ENCODE measurements at places on chromosomes 1 and 21.

DNA sequence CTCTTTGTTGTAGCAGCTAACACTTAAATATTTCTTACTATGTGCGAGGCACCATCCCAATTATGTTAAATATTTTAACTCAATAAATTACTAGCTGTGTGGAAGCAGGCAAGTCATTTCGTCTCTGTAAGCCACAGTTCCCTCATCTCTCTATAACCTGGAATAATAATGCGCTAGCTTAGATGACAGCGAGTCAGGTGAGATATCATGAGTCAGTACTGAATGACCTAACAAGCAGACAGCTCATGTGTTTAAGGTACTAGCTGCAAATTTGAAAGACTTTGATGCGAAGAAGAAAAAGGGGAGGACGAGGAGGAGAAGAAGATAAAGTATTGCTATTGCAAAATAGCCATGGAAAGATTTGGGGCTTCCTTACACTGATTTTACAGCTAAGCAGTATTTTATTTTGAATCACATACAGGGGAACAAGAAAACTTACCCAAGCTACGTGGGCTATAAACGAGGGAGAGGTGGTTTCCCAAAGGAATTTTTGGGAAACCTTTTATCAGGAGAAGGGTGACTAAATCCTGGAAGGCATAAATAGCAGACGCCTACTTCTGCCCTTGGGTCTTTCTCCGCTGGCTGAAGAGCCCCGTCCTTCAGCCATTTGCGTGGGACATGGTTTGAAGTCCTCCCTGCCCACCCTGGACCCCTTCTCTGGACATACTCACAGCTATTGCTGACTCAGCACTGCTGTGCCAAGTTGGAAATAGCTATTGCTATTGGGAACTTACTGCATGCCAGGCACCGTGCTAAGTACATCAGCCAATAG lies 8.9 kb downstream of the CITED4 start:
- no peak for DNase-seq

- DNase-seq = no peak
These were observed 8.0 kb upstream of the SVBP start for GRCh38 chr1:42825036-42825851.

DNA sequence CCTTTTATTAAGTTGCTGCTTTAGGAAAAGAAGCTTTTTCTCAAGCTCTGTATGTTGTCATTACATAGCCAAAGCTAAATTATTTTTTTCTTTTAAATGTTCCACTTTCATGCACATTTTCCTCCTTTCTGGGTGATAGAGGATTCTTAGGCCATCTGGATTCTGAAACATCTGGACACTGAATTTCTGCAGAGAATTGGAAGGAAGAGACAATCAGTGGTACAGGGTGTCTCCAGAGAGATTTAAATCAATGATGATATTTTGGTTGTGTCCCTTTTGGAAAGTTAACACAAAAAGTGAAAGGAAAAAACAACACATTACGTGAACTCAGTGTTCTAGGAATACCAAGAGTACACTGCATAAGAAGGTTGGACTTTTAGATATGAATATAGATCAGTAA lies 211.4 kb upstream of the PKN2 start:
- DNase-seq = no peak

DNA sequence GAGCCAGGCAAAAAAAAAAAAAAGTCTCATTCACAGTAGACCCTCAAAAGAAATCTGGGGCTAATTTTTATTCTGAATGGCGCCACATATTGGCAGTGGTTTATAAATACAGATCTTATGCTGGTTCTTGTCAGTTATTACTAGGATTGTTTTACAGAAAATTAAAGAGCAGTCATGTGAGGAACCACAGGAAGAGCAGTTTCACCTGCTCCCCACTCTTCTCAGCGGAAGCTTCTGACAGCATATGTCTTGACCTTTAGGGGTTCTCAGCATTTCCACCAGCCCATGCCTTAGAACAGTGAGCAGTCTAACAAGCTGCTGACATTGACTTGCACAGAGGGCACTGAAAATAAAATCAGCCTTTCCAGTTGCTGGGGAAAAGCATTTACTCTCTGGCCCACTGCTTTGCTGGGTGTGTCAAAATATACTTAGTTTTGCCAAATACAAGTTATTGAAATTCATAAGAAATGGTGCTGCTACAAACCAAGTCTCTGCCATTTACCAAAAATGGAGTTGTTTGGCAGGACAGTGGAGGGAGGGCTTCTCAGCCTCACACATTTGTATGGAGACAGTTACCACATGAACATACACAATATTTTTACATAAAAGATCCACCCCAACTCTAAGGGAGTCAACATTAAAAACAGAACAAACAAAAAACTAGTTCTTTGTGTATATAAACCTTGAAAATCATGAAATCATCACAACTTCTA lies 144.2 kb downstream of the SYT2 start:
- DNase-seq = no peak

DNA sequence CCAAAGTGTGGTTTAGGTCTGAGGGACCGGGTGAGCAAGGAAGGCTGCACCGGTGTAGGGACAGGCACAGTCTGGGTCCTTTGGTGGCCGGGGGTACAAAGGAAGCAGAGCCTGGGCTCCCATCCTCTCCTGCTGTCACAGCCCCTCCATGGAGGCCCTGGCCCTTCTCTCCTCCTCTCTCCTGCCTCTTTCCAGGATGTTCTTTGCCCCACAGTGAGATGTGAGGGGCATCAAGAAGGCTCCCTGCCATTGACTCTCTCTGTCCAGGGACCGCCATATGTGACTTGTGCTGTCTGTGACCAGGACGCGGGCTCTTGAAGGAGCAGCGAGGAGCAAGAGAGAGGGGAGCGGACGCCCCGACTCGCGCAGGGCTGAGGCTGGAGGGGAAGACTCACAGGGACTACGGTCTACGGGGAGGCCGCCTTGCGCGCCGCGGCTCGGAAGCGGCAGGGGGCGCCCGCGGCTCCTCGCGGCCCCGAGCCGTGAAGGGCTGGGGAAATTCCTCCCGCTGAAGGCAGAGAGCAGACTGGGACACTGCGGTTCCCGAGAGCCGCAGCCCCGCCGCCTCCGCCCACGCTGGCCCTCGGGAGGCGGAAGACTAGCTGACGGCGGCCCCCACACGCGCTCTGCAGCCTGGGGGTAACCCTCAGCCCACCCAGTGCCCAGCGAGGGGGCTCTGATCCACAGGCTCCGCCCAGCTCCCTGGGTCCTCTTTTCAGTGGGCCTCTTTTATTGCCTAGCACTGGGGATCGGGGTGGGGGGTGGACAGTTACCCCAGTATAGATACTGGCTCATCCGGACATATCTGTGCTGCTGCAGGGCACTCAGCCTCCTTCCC lies 40.8 kb downstream of the MAB21L3 start:
- DNase-seq = peak; percentile 40

GRCh38 chr1:100387657-100388350 lies 35.5 kb downstream of the CDC14A start:
- no peak for DNase-seq

- DNase-seq = no peak
These were observed 17.3 kb upstream of the TMEM39B start for GRCh38 chr1:32055416-32055815.

GRCh38 chr1:155007251-155007828 lies 4.7 kb downstream of the ZBTB7B start:
- DNase-seq = no peak

DNA sequence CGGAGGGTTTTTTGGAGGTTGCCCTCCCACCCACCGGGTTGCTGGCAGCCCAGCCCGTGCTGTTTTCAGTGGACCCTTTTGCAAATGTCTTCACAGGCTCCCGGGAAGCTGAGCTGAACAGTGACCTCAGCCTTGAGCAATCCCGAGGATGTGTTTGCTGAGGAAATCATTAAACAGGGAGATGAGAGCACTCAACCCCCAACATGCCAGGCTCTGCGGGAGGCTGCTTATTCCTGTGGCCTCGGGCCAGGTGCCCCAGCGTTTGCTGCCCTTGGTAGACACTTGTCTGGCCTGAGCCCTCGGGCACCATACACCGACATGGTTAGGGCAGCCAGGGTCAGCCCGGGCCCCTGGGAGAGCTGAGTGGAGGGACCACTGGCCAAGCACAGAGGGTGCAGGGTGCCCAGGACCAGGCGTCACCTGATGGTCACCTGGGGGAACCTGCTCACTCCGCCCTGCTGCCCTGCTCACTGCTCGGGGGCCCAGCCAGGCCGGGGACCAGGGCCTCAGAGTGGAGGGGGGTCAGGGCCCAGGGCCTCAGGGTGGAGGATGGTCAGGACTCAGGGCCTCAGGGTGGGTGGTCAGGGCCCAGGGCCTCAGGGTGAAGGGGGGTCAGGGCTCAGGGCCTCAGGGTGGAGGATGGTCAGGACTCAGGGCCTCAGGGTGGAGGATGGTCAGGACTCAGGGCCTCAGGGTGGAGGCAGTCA lies 42.5 kb upstream of the POFUT2 start:
- DNase-seq = no peak

- no peak for DNase-seq
These were observed 2.2 kb downstream of the MIGA1 start for GRCh38 chr1:77781683-77782082.

GRCh38 chr1:202034683-202035462 lies 24.5 kb downstream of the ELF3 start:
- no peak for DNase-seq

GRCh38 chr1:221993444-221993948 lies 251.6 kb upstream of the DUSP10 start:
- no peak for DNase-seq

Data from stimulated activated CD8-positive, alpha-beta memory T cell treated with anti-CD3 and anti-CD28 coated beads, Interleukin-4, amount 100 ng/mL, for 4 hours (primary cell).